Purkinje cell (primary cell): ENCODE measurements at places on chromosomes 12 and 14. TPM values are rescaled to one million over a fixed set of nuclear protein-coding genes. Genes with fewer than 3 reads are reported as not detected.

Gene KRT81
- not detected in 2 replicates for polyA plus RNA-seq

Gene PXMP2
- polyA plus RNA-seq = 0.85 and 5.0 TPM in 2 replicates

Gene GPR84
- not detected in 2 replicates for polyA plus RNA-seq

Gene TNS2
- polyA plus RNA-seq = 1.1 TPM in 1 of 2 replicates, not detected in the other

Gene CACNA2D4
- not detected in 2 replicates for polyA plus RNA-seq

Gene NYNRIN
- 0.05 and 0.87 TPM in 2 replicates for polyA plus RNA-seq

Gene RNASE7
- not detected in 2 replicates for polyA plus RNA-seq

Gene RNASE3
- 2.3 TPM in 1 of 2 replicates, not detected in the other for polyA plus RNA-seq

Gene INSM2
- polyA plus RNA-seq = 3.4 and 5.3 TPM in 2 replicates

Gene SLC7A8
- 22.0 and 27.0 TPM in 2 replicates for polyA plus RNA-seq

Gene GLIPR1L1
- polyA plus RNA-seq = 3.4 and 4.4 TPM in 2 replicates

Gene CLEC12A
- not detected in 2 replicates for polyA plus RNA-seq

Gene RNF212B
- polyA plus RNA-seq = not detected in 2 replicates

Gene FOXG1
- 6.2 TPM in 1 of 2 replicates, not detected in the other for polyA plus RNA-seq

Gene LTBP2
- 0.46 and 0.65 TPM in 2 replicates for polyA plus RNA-seq

Gene RTL1
- not detected in 2 replicates for polyA plus RNA-seq

Gene CACNA1C
- polyA plus RNA-seq = 0.39 and 1.1 TPM in 2 replicates

Gene TESPA1
- polyA plus RNA-seq = 13.2 TPM in 1 of 2 replicates, not detected in the other

Gene RIMBP2
- polyA plus RNA-seq = 6.8 and 7.0 TPM in 2 replicates

Gene SRP54
- 51.6 and 69.9 TPM in 2 replicates for polyA plus RNA-seq

Gene APOF
- 0.32 TPM in 1 of 2 replicates, not detected in the other for polyA plus RNA-seq

Gene BCL2L14
- 0.30 TPM in 1 of 2 replicates, not detected in the other for polyA plus RNA-seq

Gene HECTD1
- 175 and 200 TPM in 2 replicates for polyA plus RNA-seq

Gene ATXN7L3B
- polyA plus RNA-seq = 10.4 and 22.5 TPM in 2 replicates

Gene UNC79
- 7.5 and 10.4 TPM in 2 replicates for polyA plus RNA-seq

Gene NXPH4
- 0.93 TPM in 1 of 2 replicates, not detected in the other for polyA plus RNA-seq

Gene DAO
- 35.0 and 35.5 TPM in 2 replicates for polyA plus RNA-seq

Gene LMO3
- 13.2 and 71.5 TPM in 2 replicates for polyA plus RNA-seq

Gene AQP2
- not detected in 2 replicates for polyA plus RNA-seq

Gene NOVA1
- 80.3 and 93.7 TPM in 2 replicates for polyA plus RNA-seq

Gene RFLNA
- 1.3 and 1.7 TPM in 2 replicates for polyA plus RNA-seq

Gene HOXC4
- polyA plus RNA-seq = not detected in 2 replicates

Gene FAM222A
- polyA plus RNA-seq = 45.3 and 72.9 TPM in 2 replicates

Gene DIABLO
- polyA plus RNA-seq = 50.7 and 61.4 TPM in 2 replicates

Gene CLEC7A
- not detected in 2 replicates for polyA plus RNA-seq

Gene SLC6A13
- polyA plus RNA-seq = 3.5 and 6.5 TPM in 2 replicates

Gene VIPAS39
- polyA plus RNA-seq = 13.4 and 19.5 TPM in 2 replicates

Gene TC2N
- 0.51 TPM in 1 of 2 replicates, not detected in the other for polyA plus RNA-seq

Gene OR4K15
- not detected in 2 replicates for polyA plus RNA-seq

Gene CYP27B1
- not detected in 2 replicates for polyA plus RNA-seq

Gene TCL1B
- polyA plus RNA-seq = not detected in 2 replicates

Gene CD163L1
- polyA plus RNA-seq = 0.63 TPM in 1 of 2 replicates, not detected in the other

Gene HOXC11
- not detected in 2 replicates for polyA plus RNA-seq

Gene KCNA5
- polyA plus RNA-seq = 1.7 TPM in 1 of 2 replicates, not detected in the other

Gene NEDD8
- polyA plus RNA-seq = 1,309 and 1,370 TPM in 2 replicates

Gene RNF34
- polyA plus RNA-seq = 57.2 and 57.3 TPM in 2 replicates

Gene PWP1
- polyA plus RNA-seq = 210 and 228 TPM in 2 replicates

Gene TAS2R42
- polyA plus RNA-seq = not detected in 2 replicates
